CD4-positive, alpha-beta T cell treated with Interleukin-4 for 1 hour (primary cell): ENCODE measurements at places on chromosomes 7 and 10.

DNA sequence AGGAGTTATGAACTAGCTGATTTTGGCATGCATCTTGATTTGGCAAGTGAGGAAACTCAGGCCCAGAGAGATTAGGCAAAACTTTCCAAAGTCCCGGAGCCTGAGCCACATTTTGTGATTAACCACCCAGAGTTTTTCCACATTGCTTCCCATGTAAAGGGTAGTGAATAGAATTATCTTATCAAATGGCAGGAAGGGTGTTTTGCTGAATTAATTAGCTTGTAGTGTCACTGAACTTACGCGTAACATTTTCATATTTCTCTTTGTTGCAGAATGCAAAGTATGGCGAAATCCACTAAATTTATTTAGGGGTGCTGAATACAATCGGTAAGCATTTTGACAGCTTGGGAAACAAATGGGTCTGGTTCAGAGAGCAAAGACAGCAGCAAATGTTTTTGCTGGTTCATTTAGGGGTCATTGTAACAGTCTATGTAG lies 176.2 kb downstream of the ST7 start:
- no peak for DNase-seq

DNA sequence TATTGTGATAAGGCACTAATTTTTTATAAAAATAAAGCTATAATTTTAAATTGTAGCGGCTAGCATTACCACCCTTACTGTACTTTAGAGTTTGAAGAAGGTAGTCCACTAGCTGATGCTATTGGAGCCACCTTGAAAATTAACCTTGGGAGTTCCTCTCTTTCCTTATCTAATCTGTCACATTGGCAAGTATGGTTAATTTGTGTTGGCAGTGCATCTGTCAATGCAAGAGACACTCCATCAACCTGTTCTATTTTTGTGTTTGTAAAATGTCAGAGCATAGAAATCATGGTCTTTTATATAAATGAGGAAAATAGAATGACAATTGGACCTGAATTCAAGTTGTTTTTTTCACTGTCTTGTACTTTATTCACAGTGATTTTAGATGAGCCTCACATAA lies 20.5 kb downstream of the GLCCI1 start:
- no peak for DNase-seq

GRCh38 chr10:117431160-117431559 lies 55.9 kb upstream of the PDZD8 start:
- no peak for DNase-seq

- DNase-seq = no peak
These were observed 2.9 kb downstream of the SLC16A12 start for GRCh38 chr10:89532476-89532875.

DNA sequence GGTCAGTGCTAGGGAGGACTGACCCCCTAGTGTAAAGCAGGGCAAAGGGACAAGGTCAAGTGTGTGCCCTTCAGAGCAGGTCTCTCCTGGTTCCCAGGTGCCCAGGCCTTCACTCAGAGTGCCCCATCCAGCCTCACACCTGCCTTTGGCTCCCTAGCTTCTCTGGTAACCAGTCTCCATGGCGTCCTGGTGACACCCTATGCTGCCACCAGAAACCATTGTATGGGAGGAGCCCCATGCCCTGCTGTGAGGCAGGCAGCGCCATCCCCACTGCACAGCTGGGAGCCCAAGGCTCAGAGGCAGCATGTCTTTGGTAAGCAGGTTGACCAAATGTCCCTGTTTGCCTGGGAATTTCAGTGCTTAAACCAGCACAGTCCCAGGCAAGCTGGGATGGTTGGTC lies 33.1 kb upstream of the HMX3 start:
- no peak for DNase-seq

DNA sequence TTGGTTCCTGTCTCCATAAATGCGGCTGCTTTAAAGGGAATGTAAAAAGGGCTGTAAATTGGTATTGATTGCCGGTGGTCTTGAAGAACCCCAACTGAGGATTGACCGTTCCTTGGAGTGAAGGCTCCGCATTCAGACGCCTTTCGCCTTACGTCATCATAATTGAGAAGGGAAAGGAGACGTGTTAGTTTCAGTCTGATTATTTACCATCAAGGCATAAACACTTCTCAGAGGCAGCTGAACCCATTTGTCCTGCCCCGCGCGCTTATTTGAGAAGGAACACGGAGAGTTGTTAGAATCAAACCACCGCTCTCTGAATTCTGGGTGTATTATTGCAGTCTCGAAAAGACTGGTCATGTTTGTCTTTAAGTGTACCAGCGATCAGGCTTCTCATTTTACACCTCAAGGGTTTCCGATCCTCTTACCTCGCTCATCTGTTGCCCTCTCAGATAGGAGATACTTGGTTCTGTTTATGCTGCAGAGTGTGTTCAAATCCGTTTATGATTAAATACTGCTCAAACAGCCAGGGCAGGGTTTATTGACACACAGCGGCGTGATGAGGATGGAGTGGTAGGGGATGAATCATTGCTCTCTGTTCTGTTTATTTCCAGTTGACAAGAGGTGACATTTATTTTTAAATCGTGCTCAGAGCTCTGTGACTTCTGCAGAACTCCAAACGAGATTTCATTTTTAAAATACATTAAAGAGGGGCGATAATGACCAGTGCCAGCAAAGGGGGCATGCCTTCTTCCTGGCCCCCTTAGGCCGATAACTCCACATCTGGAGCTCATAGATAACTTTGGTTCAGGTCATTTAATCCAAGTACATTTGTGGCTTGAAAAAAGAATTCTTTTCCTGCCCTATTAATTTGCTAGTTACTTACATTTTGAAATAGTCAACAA lies 30.4 kb downstream of the FOXK1 start:
- peak; percentile 36 for DNase-seq

DNA sequence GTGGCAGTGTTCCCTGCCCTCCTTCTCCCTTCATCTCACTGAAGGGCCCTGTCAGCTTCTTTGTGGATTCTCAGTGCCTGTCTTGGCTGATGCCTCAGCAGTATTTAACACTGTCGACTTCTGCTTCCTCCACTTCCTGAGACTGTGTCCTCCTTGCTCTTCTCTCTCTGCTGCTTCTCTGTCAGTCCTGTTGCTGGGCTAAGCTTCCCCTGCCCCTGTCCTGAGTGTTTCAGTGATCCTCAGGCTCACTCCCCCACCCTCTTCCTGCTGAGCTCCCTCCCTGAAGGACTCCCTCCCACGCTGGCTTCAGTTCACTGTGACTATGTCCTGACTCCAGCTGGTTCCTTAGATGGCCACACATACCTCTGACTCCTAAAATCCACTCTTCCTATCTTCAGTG lies 64.9 kb downstream of the CREM start:
- no peak for DNase-seq

DNA sequence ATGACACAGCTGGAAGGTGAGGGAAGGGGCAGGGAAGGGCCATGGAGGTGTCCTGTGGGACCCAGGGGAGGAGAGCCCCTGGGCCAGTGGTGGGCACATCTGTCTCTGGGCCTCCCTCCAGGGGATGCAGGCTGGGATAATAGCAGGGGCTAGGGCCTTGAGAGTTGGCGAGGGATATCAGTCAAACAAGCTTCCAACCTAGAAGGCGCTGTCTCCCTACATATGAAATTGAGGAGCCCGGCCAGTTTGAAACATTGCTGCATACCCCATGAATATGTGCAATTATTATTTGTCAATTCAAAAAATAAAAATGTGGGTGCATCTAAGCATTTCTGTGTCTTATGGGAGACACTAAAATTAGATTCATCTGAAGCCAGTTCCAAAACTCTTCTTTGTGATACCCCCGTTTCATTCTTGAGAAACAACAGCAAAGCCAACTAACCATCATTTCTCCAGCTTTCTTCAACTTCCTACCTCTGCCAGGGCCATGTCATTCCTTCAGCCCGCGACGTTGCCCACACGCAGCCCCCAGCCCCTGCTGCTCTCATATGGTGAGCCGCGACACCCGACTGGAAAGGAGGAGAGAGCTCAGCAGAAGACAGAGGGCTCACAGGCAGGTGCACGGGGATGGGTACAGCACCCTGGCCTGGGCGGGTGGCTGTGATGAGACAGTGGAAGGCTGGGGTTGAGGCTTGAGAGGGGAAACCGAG lies 418.7 kb downstream of the GLRX3 start:
- no peak for DNase-seq

- DNase-seq = no peak
These were observed 223.4 kb downstream of the SEC23IP start for GRCh38 chr10:120115959-120116358.

DNA sequence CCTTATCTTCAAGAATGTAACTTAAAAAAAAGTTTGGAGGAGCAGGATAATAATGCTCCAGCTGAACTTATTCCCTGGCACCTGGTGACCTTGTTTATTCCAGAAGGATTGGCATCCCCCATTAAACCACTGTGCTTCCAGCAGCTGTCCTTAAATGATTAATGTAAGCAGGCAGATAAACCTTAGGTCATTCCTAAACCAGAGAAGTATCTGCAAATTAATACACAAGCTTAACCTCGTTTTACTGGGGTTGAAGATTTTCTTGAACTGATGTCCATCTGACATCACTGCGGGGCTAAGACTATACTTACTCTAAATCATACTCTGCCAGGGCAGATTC lies 116.1 kb upstream of the PALS2 start:
- no peak for DNase-seq

DNA sequence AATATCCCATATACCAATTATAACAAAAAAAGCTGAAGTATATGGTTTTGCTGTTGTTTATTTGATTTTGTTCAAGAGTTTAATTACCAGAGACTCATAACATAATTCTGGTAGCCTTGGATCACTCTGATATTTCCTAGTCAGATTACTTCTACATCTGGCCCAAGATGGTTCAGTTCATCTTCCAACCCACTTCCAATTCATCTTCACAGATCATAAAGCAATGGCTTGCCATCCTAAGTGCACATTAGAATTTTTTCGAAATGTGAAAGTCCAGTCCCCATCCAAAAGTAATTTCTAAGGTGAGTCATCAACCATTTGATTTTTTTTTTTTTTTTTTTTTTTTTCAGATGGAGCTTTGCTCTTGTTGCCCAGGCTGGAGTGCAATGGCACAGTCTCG lies 8.0 kb upstream of the HIBADH start:
- no peak for DNase-seq

DNA sequence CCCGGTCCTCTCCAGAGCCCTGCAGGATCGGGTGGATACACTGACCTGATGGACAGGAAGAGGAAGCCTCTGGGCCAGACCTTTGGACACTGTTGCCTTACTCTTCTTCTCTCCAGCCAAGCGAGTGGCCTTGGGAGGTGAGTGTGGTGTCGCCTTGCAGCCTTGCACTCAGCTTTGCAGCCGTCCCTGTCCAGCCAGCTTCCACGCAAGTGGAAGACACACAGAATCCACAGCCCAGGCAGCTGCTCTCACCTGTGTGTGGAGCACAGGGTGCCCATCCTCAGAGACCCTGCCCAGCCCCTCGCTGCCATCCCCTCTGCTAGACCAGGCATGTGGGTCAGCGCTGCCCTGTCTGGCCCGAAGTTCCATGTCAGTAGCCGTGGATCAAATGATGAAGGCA lies 239.1 kb downstream of the EBF3 start:
- no peak for DNase-seq

- DNase-seq = no peak
These were observed 23.7 kb downstream of the PLAC9 start for GRCh38 chr10:80156216-80156615.

GRCh38 chr10:77010430-77010829 lies 627.2 kb downstream of the KCNMA1 start:
- no peak for DNase-seq
